Thoracic aorta endothelial cell (primary cell): ENCODE measurements at places on chromosomes 4 and X. TPM values are rescaled to one million over a fixed set of nuclear protein-coding genes. Genes with fewer than 3 reads are reported as not detected.

Gene MAGED4B
- 1.2 and 7.1 TPM in 2 replicates for total RNA-seq

Gene ARX
- not detected in 2 replicates for total RNA-seq

Gene REELD1
- 0.07 TPM in 1 of 2 replicates, not detected in the other for total RNA-seq

Gene RCHY1
- total RNA-seq: 39.2 and 53.3 TPM in 2 replicates

Gene GPC3
- total RNA-seq: not detected in 2 replicates

Gene FGFR3
- 0.29 and 0.53 TPM in 2 replicates for total RNA-seq

Gene NLGN3
- 0.07 and 0.13 TPM in 2 replicates for total RNA-seq

Gene ETDB
- not detected in 2 replicates for total RNA-seq

Gene TLR8
- not detected in 2 replicates for total RNA-seq

Gene GLRB
- 3.5 and 5.6 TPM in 2 replicates for total RNA-seq

Gene CENPVL3
- not detected in 2 replicates for total RNA-seq

Gene ERAS
- not detected in 2 replicates for total RNA-seq

Gene PDE6B
- total RNA-seq: 0.53 and 1.1 TPM in 2 replicates

Gene SCRG1
- under 0.01 and 0.07 TPM in 2 replicates for total RNA-seq

Gene CXCL3
- 0.93 and 1.6 TPM in 2 replicates for total RNA-seq

Gene PLP1
- total RNA-seq: not detected in 2 replicates

Gene FAM241A
- total RNA-seq: 31.0 and 36.8 TPM in 2 replicates

Gene ZNF711
- total RNA-seq: 4.0 and 6.8 TPM in 2 replicates

Gene XAGE3
- not detected in 2 replicates for total RNA-seq

Gene PKD2
- 37.0 and 43.1 TPM in 2 replicates for total RNA-seq
